ENCODE measurements at places on chromosomes 5 and 9. TPM values are rescaled to one million over a fixed set of nuclear protein-coding genes. Genes with fewer than 3 reads are reported as not detected.

KCNMB1 gene
- polyA plus RNA-seq, result 1.1 TPM

DIPK1B gene
- 27.3 TPM for polyA plus RNA-seq

CERT1 gene
- 62.3 TPM for polyA plus RNA-seq

FGF10 gene
- polyA plus RNA-seq, result 7.5 TPM

SOHLH1 gene
- not detected for polyA plus RNA-seq

CEP72 gene
- polyA plus RNA-seq, result 7.8 TPM

LCN15 gene
- polyA plus RNA-seq, result not detected

CCNI2 gene
- 4.2 TPM for polyA plus RNA-seq

NR6A1 gene
- 0.57 TPM for polyA plus RNA-seq

LRRC70 gene
- polyA plus RNA-seq, result 7.0 TPM

FAXDC2 gene
- 38.6 TPM for polyA plus RNA-seq

ELOVL7 gene
- polyA plus RNA-seq, result 18.6 TPM

ALDOB gene
- 923 TPM for polyA plus RNA-seq

IL33 gene
- 8.9 TPM for polyA plus RNA-seq

MARCOL gene
- not detected for polyA plus RNA-seq

HINT2 gene
- 46.1 TPM for polyA plus RNA-seq

PTPRD gene
- 92.4 TPM for polyA plus RNA-seq

TAF11L3 gene
- polyA plus RNA-seq, result not detected

IRX1 gene
- polyA plus RNA-seq, result 23.9 TPM

ADAMTS19 gene
- 7.3 TPM for polyA plus RNA-seq

OR1L1 gene
- polyA plus RNA-seq, result not detected

SNCB gene
- polyA plus RNA-seq, result not detected

WDR38 gene
- 0.37 TPM for polyA plus RNA-seq

SV2C gene
- 0.06 TPM for polyA plus RNA-seq

EQTN gene
- polyA plus RNA-seq, result not detected

NXNL2 gene
- 1.8 TPM for polyA plus RNA-seq

ZFP37 gene
- polyA plus RNA-seq, result 15.6 TPM

PTGR1 gene
- polyA plus RNA-seq, result 397 TPM

KIF24 gene
- 5.8 TPM for polyA plus RNA-seq

PCDHGB2 gene
- polyA plus RNA-seq, result 3.2 TPM

NRARP gene
- 7.5 TPM for polyA plus RNA-seq

NOP16 gene
- 25.4 TPM for polyA plus RNA-seq

NRG2 gene
- polyA plus RNA-seq, result 1.7 TPM

CCL28 gene
- 4.4 TPM for polyA plus RNA-seq

ERGIC1 gene
- 117 TPM for polyA plus RNA-seq

OBP2B gene
- polyA plus RNA-seq, result 0.64 TPM

LRRC19 gene
- polyA plus RNA-seq, result 15.3 TPM

C5orf58 gene
- 0.11 TPM for polyA plus RNA-seq
